Motor neuron (in vitro differentiated cells): ENCODE measurements at places on chromosomes 1 and 21. TPM values are rescaled to one million over a fixed set of nuclear protein-coding genes. Genes with fewer than 3 reads are reported as not detected.
A peak's percentile ranks its signal among the peaks of the same experiment; 100 is the strongest.

DNA sequence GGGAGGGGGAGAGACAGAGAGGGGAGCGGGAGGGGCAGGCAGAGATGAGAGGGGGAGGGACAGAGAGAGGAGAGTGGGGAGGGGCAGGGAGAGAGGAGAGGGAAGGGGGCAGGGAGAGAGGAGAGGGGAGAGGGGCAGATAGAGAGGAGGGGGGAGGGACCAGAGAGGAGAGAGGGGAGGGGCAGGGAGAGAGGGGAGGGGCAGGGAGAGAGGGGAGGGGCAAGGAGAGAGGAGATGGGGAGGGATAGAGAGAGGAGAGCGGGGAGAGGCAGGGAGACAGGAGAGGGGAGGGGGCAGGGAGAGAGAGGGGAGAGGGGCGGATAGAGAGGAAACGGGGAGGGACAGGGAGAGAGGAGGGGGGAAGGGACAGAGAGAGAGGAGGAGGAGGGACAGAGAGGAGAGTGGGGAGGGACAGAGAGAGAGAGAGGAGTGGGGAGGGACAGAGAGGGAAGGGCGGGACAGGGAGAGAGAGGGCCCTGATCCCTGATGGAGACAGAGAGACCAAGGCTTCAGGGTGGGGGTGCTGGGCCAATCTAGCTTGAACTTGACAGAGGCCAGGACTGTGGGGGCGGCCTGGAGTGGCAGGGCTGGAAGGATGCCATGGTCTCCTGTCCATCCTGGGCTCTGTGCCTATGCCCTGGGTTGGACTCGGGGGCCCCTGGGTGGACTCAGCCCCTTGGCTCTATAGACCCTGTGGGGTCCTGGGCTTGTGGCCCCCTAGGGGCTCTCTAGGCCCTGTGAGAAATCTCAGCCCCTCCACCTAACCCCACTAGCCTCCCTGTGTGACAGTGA, 43.6 kb downstream of the DMRTB1 start:
- ATAC-seq, result no peak

DNA sequence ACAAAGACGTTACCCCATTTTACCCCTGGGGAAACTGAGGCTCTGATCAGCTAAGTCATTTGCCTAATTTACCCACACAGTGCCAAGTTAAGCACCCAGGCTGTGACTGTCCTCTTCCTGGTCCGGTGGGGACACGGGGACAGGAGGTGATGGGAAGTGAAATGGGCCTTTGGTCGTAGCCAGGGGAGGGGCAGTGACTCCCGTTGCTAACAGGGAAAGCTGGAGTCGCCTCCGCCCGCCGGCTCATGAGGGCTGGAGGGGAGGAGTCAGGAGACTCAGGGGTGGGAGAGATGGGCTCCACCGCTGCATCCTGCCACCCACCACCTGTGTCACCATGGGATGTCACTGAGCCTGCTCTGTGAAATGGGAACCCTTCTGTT, 139.3 kb downstream of the PGBD5 start:
- no peak for ATAC-seq

The ARHGEF19 gene
- total RNA-seq, result 7.0 and 7.5 TPM in 2 replicates

GRCh38 chr1:230422221-230422981, 3.7 kb downstream of the PGBD5 start:
- ATAC-seq, result no peak

GRCh38 chr1:109657970-109658369, 2.1 kb downstream of the GSTM4 start:
- no peak for ATAC-seq

The KRTAP12-2 gene
- total RNA-seq, result not detected in 2 replicates

DNA sequence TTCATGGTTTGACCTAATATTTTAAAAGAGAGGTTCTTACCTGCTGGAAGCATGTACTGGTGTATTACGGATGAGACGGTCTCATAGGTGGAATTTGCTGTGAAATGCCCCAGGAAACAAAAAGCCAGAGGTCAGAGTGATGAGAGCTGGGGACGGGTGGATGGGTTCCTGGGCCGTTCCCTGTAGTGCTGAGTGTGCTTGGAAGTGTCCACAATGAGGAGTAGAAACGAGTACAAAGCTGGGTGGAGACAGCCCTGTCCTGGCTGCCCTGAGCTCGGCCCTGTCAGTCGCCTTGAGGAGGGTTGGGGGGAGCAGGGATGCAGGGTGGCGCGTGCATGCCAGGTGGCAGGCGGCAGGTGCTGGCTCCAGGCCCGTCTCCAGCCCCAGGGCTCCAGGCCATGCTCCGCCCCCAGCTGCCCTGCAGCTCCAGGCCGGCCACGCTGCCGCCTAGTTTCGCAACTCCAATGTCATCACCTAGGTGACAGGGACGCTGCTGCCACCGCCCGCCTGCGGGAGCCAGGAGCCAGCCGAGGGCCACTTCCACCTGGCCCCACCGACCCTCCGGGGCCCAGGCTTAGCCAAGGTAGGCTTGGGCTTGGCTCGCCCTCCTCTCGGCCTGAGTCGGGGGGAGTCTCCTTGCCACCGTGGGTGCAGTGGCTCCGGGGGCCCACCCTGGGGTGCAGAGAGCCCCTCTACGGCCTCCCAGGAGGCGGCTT, 16.4 kb downstream of the TP73 start:
- ATAC-seq, result peak; percentile 81

DNA sequence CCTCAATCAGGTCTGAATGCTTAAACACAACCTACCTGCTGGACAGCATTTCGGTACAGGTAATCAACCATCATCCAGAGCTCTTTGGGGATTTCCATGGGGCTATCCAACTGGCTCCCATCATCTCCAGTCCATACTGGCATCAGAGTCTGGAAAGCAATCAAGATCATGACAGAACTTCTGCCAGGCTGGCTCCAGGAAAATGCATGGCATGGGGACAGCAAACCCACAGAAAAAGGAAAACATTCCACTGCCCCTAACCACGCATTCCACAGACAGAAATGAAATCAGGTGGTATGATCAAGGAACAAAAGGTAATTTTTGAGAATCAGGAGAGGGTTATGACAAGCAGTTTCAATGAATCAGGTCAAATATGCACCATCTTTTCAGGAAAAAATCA, 9.1 kb upstream of the MTF1 start:
- ATAC-seq, result no peak

DNA sequence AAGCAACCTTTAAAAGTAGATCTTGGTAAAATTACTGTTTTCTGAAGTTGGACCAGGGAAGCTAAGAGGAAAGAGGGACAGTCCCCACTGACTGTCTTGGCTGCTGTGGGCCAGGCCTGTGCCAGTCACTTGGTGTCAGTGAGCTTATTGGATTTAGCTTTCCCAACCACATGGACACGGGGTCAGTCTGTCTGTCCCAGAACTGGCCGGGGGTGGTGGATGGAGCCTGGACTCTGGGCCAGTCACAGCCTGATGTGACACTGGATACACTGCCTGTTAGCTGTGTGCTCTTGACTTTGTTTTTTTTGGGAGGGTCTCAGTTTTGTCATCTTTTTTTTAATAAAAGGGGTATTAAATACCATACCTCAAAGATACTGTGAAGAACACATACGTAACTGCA, 96.7 kb downstream of the GALNT2 start:
- no peak for ATAC-seq

DNA sequence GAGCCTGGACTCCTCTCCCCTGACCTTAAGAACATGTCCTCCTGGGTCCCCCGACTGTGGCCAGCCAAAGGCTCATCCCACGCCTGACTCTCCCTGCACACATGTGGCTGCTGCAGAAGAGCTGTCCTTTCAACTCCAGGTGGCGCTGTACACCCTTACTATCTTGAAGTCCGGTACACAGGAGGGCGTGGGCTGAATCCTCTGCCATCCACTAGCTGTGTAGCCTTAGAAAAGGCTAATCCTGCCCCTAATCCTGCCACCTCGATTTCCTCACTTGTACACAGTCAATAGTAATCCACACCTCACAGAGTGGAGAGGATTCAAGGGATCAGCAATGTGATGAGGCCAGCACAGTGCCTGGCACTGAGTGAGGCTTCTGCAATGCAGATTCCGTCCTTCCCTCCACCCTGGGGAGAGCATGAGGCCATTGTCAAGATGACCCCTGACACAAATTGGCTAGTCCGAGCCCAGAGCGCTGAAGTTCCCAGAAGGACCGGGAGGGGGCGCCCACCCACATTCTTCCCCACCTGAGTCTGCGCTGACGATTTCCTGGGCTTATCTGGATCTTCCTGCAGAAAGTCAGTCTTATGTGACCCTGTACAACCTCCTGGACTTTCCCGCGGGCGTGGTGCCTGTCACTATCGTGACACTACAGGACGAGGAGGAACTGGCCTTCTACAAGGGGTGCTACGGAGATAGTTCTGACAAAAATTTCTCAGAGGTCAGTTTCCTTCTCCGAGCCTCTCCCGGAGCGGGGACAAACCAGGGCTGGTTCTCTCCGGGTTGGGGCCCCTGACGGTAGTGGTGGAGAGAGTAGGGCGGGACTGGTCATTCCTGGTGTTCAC, 47.1 kb upstream of the DMBX1 start:
- peak; percentile 78 for ATAC-seq

The DIPK1A gene
- total RNA-seq, result 7.3 and 7.8 TPM in 2 replicates

DNA sequence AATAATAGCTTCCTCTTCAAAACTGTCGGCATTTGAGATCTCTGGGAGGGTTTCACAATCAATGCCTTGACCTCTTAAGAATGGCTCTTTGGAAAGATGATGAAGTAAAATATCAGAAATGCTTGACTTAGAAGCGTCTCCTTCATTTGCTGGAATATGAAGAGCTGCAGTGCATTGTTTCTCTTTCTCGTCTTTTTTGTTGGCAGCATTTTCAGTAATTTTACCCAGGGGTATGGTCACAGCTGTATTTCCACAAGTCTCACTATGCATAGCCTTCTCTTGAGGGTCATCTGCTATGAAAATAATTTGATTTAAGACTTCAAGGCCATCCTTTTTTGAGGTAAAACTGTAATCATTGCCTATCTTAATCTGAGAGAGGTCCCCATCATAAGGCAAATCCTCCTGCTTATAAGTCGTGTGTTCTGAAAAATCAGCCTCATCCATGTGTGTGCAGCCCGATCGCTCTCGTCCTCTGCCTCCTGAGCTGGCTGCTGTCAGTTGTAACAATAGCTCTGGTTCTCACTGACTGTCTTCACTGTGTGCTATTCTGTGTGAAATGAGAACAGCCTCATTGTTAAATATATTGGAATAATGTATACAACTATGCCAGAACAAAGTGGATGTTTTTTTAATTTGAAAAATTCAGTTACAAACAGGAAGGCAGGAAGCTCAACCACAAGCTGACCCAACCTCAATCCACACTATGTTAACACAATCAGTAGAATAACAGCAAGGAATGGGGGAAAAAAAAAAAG, 4.5 kb downstream of the AKNAD1 start:
- peak; percentile 90 for ATAC-seq

The OR2M3 gene
- 0.66 and 0.78 TPM in 2 replicates for total RNA-seq

DNA sequence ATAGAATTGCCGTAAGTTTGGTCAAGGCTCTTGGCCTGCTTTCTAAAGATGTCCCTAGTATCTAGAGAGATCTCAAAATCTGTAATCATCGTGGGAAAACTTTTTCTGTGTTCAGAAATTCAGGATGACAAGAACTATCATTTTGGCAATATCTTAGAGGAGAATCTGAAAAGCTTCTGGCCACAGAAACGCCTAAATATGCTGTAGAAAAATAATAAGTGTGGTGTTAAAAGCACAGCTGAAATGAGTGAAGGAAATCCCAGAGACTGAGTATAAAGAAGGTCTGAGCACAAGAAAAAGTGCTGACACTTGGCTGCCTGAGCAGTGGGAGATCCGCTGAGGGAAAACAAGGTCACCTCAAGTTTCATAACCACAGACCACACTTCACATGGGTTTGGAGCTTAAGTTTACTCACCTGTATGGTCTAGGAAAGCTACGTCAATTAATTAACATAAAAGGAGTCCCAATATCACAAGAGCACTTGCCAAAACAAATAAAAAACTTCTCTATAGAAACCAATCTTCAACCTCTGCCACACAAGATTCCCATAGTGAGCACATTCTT, 235.2 kb upstream of the IRF2BP2 start:
- no peak for ATAC-seq

DNA sequence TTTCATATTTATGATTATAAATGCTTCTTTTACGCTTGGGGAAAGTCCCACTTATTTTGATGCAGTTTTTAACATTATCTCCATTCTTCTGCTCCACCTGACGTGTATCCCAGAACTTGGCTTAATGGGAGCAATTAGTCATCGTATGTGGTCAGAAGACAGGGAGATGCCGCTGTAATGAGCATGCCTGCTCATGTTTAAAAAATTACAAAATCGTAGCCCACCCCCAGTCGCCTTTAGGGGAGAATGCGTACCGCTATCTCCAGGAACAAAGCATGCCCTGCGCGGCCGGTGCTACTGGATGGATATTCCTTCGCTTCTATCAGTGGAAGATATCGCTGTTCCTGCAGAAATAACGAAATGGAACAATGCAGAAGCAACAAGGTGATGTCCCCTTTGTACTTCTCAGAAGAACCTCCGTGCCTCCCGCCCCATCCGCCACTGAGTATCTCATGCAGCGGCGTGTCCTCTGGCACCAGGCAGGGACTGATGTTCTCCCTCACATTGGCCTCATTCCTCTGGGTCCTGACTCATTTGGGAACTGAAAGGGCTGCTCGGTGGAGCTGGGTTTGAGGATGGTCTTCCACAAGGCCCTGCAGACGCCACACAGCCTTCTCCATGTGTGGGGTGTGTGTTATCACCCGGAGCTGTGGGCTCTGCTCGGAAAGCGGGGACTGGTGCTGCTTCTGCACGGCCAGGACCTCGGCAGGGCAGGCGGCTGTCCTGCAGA, 116.3 kb upstream of the COL6A1 start:
- no peak for ATAC-seq

DNA sequence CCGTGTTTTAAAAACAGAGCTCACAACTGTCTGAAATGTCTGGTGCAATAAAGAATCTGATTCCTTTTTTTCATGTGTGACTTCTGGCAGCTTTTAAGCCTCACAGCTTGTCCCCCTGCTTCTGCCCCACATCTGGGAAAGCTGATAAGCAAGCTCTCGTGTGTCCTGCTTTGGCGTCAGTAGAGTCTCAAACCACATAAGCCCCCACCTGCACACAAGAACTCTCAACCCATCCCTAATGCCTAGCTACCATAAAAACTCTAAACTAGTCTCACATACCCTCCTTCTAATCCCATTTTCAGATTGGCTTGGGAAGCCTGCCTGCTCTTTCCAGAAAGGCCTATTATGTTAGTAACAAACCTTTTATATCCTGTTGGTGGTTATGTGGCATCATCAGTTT, 94.6 kb upstream of the DAB1 start:
- no peak for ATAC-seq
